ENCODE measurements at places on chromosomes 2 and 18.

- no peak for DNase-seq
Observed at GRCh38 chr2:208531361-208531760, 124.8 kb downstream of the PTH2R start.

- DNase-seq = no peak
Observed at GRCh38 chr2:158772306-158773078, 22.6 kb upstream of the DAPL1 start.

DNA sequence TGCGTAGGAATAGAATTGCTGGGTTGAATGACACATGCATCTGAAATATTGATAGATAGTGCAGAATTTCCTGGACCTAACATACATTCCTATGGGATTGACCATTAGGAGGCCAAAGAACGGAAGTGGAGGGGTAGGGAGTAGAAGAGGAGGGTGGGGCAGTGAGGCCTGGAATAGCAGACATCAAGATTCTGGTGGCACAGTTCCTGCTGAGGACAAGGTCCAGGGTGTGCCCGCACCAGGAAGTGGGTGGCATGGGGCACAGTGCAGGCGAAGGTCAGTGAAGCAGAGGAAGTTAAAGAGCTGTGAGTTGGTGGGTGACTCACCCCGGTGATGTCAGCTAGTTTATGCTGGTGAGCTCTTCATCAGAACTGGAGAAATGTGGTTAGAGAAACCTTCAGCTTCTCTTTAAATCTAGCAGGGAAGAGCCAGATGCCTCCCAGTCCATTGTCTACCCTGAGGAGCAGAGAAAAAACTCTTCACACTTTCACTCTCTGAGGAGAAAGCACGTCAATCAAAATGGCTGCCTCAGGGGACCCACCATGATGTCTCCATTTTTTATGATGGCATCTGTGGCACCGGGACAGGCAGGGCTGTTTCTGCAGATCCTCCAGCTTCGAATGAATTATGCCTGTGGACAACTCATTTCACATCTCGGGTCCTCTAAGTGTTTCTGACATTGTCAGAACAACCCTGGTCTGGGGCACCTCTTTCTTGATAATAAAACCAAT, 55.9 kb upstream of the CTLA4 start:
- DNase-seq = no peak

DNA sequence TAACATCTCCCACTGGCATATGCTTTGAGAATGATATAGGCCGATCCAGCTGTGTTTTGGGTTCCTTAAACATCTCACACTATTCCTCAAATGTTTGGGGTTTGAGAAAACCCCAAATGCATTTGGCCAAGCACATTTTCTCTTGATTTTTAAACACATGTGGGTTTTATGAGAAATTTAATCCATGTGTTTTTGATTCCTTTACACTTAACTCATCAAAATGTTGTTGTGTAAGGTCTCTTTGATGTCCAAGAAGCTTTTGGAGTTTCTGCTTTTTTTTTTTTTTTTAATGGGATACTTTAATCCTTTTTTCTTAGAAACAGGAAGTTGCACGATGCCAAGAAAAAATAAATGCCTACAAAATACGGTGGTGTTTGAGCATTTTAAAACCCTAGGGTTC, 339.8 kb upstream of the TCF4 start:
- DNase-seq = no peak

DNA sequence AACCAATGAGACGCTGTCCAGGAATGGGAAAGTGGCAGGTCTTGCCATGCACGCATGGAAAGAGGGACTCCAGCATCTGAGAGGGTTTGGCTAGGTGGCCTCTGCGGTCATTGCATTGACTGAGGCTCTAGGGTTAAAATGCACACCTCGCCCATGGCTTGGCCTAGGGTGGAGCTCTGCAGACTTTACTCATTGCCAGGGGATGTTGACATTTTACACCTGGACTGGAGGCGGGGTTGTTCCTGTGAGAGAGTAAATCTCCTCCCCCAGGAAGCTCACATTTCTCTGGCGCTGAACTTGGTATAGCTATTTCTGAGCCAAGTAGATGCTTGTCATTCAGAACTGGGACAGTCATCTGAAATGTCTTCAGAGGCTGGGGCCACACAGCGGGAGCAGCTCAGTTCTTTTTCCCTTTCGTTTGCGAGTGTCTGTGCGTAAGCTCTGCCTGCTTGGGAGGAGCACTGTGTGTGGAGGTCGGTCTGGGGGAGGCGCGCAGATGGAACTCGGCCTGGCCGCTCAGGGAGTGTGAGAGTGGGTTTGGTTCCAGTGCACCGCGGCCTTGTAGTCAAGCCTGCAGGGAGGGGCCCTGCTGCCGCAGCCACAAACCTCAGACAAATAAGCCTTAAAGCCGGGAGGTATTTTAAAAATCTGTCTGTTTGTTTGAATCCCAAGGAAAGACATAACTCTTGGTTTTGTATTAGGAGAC, 76.5 kb downstream of the LPIN1 start:
- DNase-seq = no peak

GRCh38 chr2:120525056-120526046, 179.4 kb downstream of the INHBB start:
- no peak for DNase-seq

GRCh38 chr2:231132129-231132528, 7.3 kb upstream of the HTR2B start:
- DNase-seq = no peak

DNA sequence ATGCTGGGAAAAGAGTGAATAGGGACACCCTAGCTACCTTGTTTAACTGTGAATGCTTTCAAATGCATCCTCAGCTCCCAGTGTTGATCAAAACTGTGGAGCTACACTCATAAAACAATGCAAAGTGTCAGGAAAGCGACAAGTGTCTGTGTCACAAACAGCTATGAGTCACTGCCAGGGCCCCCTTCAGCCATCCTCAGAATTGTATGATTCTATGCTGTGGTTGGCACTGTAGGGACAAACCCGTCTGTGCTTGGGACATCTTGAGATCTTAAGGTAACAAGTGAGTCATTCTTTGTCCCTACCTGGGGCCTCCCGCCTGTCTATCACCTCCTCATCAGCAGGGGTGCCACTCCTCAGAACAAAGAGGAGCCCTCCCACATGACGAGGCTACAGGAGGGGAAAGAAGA, 42.4 kb downstream of the KLF7 start:
- no peak for DNase-seq

DNA sequence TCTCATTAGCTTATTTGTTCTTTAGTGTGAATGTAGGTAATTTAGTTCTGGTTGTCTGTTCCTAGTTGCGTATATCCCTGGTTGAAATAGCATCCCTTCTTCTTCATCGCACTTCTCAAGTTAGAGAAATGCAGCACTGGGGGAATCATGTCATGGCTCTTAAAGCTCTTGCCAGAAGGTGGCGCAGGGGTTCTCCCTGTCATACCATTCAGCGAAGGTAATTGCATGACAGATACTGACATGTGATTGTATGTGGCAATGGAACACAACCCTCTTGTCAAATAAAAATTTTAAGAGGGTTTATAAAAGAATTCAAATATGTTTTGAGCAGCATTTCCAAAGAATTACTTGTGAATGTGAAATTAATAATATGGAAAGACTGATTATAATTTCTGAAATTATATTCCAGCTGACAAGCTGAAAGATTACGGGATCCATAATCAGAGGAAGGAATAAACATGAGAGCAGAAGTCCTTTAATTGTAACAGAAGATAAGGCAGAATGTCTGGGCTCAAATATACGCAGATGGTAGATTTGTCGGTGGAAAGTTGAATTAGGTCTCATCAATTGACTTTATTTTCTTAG, 411.7 kb downstream of the DSEL start:
- DNase-seq = no peak

DNA sequence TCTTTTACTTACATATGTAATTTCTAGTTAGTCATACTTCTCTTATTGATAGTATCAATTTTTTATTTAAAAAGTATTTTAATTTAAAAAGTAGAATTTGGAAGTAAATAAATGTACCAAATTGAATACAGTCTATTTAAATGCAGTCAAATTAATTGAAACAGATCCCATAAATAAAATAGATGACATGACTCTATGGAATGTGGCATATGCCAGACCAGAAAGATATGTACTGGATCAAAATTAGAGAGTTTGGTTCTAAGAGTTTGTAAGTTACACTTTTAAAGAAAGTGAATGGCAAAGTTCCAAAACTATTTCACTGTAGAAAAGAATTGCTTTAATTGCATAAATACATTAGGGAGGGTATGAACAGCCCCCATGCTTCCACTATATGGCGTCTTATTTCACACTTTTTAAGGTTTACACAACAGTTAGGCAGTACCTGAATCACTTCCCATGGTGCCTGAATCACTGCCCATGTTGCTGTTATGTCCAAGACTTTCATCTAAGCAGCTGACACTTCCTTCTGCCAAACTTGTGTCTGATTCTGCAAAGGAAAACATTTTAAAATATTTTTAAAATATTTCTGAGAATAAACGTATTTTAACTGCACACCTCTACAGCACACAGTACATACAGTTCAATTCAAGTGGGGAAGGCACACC, 25.2 kb downstream of the IFIH1 start:
- no peak for DNase-seq

DNA sequence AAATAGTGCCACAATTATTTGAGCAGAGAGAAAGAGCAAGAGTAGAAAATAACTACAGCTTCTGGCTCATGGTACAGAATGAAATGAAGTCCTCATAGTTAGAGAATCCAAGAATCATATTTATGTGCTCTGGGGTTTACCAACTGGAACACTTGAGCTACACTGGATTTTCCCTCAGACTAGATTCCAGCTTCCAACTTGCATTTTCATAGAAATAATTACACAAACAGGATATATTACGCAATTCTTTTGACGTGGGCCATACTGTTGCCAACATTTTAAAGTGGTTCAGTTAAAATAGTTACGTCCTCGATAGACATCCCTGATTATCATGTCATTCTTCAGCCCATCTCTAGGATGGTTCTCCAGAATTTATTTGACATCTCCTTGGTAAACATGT, 129.2 kb downstream of the ETAA1 start:
- no peak for DNase-seq

DNA sequence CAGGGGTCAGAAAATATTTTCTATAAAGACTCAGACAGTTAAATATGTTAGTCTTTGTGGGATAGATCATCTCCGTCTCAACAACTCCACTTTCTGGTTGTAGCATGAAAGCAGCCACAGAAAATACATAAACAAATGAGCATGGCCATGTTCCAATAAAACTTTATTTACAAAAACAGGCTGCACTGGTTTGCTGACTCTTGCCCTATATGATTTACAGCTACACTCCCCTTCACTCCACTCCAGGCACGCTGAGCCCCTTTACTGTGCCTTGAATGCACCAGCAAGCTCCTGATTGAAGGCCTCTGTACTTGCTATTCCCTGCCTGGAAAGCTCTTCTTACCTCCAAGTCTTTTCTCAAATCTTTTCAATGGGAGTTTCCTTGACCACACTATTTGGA, 5.8 kb upstream of the STAMBP start:
- no peak for DNase-seq

- no peak for DNase-seq
Observed at GRCh38 chr2:130823171-130823885, 13.4 kb upstream of the ARHGEF4 start.

DNA sequence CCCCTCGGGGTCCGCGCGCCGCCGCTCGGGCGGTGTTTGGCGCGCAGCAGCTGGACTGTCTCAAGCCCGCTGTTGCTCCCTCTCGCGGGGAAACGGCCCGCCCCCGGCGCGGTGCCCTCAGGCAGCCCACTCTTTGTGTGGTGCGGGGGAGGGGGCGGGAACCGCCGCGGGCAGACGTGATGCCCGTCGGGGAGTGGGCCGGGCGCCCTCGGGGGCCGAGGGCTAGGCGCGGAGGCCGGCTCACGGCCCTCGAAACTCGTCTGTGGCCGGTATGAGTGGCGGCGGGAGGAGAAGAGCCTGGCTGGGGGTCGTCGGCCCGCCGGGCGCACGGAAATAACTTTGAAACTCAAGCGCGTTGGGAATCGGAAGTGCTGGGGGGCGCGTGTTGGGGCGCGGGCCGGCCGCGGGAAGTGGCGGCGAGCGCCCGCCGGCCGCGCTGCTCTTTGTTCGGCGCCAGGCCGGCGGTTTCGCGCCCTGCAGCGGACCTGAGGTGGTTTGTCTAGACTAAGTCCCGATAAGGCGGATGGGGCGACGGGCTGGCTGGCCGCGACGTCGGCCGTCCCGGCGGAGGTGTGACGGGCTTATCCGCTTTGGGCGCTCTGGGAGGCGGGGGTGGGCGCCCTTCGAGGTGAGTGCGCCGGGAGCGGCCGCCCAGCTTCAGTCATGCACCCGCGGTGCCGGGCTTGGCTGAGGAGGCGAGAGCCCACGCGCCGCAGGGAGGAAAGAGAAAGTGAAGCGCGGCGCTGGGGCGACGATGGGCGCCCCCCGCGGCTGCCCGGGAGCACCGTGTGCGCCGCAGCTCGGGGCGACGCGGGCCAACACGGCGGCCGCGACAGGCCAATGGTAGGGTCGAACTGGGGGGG, 679 bp downstream of the PTMA start:
- peak; percentile 36 for DNase-seq

- no peak for DNase-seq
Observed at GRCh38 chr2:181074457-181074856, 94.1 kb downstream of the UBE2E3 start.

GRCh38 chr18:46167971-46168370, 63.8 kb downstream of the HAUS1 start:
- no peak for DNase-seq

DNA sequence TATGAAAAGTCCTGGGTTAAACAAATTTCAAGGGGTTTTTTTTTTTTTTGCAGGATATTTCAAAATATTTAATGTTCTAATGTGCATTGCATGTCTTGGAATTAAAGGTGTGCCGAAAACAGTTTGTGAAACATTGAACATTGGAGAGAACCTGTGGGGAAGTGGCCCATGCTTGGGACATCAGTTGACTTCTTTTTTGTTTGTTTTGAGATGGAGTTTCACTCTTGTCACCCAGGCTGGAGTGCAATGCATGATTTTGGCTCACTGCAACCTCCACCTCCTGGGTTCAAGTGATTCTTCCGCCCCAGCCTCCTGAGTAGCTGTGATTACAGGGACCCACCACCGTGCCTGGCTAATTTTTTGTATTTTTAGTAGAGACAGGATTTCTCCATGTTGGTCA, 71.0 kb upstream of the RAPH1 start:
- no peak for DNase-seq

- no peak for DNase-seq
Observed at GRCh38 chr2:224882291-224883171, 159.7 kb downstream of the DOCK10 start.

DNA sequence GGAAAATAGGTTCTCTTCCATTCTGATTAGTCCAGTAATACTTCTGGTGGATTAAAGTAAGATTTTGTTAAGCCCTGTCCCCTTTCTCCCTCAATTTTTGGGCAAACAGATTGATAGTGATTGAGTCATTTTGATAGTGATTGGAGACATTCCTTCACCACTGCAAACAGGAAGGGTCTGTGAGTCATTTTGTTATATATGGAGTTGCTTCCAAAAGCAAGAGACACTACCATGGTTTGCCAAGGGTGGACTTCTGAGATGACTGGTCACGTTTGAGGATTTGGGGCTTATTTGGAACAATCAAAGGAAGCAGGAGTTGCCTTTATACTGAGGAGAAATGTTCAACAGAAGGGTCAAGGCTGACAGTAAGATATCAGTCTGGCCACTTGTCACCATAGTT, 249.9 kb downstream of the PARD3B start:
- DNase-seq = no peak

GRCh38 chr2:190412966-190413365, 4.8 kb downstream of the MFSD6 start:
- no peak for DNase-seq

- DNase-seq = no peak
Observed at GRCh38 chr2:148814860-148815419, 60.1 kb upstream of the KIF5C start.
